ENCODE measurements at places on chromosomes 3 and 15.

GRCh38 chr15:57821826-57822225 lies 115.3 kb downstream of the POLR2M start:
- no peak for DNase-seq

DNA sequence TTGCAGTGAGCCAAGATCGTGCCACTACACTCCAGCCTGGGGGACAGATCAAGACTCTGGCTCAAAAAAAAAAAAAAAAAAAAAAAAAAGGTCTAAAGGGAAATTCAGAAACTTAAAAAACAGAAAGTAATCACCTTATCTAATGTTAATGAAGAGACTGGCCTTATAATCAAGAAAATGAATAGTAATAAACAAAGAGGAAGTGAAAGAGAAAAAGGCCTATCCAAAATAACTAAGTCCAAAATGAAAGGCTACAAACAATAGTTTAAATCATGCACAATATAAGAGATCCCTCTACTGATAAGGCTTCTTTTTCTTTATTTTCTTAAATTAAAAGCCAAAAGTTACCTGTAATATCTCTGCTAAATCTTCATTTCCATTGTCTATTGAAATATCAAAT lies 37.1 kb upstream of the HDC start:
- DNase-seq, result no peak

DNA sequence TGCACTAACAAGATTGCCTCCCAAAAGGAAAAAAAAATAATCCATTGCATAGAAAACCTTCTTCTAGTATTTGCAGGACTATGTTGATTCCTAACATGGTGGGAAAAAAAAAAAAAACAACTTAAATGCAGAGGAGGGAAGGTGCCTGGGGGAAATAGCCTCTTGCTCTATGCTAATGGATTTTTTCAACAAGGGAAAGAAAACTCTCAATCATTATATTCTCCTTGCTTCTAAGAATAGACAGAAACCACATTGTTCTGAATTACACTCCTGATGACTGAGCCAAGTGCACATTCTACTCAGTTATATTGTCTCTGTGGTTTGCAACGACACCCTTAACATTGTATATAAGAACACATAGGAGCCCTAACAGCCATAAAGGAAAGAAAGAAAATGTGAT lies 760.2 kb downstream of the NAALADL2 start:
- no peak for DNase-seq

DNA sequence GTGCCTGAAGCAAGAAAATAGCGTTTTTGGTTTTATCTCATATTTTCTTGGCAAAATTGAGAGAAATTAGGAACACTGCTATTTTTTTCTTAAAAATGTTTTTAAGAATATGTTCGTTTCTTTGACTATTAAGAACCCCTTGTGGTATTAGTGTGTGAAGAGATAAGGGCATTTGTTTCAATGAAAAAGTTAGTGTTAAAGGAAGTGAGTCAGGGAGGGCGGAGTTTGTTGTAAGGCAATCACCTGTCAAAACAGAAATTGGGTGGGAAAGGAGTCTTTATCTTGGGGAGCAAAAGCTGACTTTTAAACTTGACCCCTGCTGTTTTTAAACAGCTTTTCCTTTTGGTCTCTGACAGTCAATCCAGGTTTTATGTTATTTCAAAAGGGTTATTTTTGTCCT lies 4.2 kb downstream of the RAP2B start:
- DNase-seq, result no peak

DNA sequence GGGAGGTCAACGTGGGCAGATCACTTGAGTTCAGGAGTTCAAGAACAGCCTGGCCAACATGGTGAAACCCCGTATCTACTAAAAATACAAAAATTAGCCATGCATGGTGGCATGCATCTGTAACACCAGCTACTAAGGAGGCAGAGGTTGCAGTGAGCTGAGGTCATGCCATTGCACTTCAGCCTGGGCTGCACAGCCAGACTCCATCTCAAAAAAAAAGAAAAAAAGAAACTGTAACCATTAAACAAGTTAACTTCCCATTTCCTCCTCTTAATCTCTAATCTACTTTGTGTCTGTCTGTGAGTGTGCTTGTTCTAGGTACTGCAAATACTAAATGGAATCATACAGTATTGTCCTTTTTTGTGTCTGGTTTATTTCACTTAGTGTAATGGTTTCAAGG lies 2.7 kb downstream of the RBM6 start:
- no peak for DNase-seq

GRCh38 chr3:118705487-118706219 lies 329.0 kb downstream of the IGSF11 start:
- DNase-seq, result peak; percentile 60

- DNase-seq, result no peak
Measured at GRCh38 chr3:148599481-148599880, 98.2 kb upstream of the AGTR1 start.

GRCh38 chr3:57278237-57278636 lies 14.2 kb downstream of the ASB14 start:
- no peak for DNase-seq

DNA sequence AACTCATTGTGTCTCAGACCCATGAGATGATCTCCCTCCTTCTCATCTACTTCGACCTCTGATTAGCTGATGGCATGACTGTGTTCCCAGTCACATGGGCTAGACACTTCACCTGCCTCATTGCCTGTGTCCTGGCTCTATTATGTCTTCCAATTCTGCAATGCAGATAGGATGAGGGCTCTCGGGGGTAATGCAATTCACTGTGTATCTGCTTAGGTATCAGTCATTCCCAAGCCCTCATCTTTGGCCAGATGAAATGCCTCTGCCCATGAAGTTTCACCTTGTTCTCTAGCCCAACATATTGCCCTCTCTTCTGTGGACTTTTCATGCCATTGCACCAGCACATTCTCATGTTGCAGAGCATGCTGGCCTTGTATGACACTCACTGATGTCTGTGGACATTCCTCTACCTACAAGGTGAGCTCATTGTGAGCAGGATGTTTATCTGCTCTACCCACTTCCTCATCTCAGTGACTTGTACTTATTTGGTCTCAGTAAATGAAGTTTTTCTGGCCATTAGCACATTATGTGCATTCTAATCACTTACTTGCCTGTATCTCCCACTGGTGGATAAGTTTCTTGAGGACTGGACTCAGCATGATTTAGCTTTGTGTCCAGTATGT lies 32.3 kb downstream of the MOBP start:
- DNase-seq, result no peak

DNA sequence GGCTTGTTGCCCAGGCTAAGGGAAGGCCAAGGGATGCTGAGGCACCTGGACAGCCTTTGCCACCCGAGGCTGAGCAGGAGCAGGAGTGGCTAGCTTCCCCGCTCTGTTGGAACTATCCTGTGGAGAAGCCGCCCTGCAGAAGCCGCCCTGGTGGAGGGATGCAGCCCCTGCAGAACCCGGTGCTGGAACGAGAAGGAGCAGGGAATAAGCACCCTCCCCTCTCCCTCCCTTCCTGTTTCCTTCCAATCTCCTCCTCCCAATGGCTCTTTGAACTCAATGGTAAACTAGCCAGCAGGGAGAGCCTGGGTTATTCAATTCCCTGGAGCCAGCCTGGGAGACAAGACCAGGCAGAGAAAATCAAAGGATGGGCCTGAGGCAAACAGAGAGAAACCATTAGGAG lies 11.8 kb upstream of the HRG start:
- DNase-seq, result no peak

DNA sequence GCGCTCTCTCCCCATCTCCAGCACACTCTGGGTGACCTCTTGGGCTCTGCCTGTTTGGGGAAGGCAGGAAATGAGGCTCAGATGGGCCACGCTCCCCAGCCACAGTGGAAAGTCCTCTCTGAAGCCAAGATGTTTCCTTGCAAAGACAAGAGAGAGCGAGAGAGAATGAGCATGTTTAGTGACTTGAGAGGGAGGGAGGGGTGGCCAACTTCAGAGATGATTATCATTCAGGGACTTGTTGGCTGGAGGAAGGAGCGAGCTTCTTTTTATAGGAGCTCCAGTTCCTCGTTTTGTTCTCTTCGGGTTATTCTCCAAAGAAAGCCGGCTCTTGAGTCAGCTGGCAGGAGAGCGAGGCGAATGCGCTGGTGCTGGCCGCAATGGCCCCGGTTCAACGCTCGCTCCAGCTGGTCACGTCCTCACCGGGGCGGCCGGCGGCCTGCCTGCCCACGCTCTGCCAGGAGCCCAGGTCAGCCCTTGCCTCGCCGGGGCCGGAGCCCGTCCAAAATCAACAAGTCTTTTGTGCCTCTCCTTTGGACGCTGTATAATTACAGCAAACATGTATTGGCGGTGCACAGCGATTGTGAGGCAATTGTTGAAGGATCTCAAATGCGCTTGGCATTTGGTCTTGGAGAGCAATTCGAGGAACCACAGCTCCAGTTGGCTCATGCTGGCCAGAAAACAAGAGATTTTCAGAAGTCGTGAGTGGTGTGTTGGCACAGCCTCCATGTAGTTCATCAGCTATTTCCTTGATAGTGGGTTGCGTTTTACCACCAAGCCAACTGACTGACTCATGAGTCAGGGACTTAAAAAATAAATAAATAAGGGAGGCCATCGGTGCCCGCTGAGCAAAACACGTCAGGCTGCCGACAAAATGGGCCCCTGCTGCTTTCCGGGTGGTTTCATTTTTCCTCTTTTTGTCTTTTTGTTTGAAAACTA lies 288.6 kb downstream of the UACA start:
- no peak for DNase-seq

DNA sequence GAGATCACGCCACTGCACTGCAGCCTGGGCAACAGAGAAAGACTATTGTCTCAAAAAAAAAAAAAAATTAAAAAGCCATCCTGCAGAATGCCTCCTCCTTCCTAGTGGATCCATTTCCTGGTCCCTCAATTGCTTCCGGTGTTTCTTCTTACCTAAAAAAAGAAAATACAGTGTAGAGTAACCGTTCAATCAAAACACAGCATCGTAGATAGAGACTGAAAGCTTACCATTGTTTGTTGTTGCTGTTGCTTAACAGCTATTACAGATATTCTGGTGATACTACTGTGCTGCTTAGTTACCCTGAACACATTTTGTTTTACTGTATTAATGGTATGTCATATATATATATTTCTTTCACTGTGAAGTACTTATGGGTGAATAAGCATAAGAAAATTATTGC lies 105.5 kb upstream of the LRRFIP2 start:
- no peak for DNase-seq

DNA sequence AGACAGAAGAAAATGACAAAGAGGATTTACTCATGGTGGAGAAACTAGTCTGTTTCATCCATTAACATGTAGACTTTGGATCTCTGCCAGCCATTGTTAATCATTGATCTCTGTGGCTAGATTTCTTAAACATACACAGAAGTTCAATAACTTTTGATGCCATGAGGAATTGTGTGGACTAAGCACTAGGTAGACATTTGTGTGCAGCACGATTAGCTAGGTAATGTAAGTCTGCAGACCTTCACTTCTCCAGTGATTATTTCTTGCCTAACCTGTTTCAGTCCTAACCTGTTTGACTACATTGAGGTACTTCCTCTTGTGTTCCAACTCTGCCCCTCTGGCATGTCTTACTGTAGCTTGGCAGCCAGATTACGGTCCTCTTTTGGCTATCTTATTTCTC lies 928.5 kb upstream of the ROBO1 start:
- no peak for DNase-seq

DNA sequence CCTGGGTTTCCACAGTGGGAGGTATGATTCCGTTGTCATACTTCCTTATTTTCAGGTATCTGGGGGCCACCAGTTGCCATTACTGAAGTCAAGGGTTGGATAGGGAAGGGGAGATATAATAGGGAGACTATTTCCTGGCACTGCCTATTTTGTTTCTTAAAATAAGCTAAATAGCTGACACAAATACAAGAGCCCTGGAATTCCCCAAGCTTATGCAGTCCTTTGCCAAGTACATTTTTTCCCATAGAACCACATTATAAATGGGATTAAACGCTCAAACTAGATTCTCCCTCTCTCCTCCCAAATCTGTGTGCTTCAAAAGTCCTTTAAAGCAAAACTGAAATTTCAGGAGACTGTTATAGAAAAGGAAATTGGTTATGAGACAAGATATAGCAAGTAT lies 68.7 kb downstream of the AP4E1 start:
- no peak for DNase-seq

DNA sequence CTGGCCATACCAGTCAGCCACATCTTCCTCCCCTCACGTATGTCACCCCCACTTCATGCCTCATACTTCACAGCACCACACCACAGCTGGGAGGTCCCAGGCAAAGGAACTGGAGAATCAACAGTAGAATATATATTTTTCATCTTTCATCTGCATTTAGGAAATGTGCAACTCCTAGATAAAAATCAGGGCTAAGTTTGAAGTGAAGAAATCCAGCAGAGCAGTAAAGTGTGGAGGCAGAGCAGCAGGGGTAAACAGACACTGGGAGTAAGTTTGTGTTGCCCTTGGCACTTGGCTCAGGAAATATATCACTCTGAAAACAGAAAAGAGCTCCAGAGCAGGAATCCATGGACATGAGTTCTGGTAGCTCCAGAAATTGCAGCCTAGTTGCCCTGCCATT lies 2.8 kb upstream of the HERC1 start:
- no peak for DNase-seq

GRCh38 chr3:67296039-67296892 lies 298.2 kb downstream of the KBTBD8 start:
- DNase-seq, result no peak

DNA sequence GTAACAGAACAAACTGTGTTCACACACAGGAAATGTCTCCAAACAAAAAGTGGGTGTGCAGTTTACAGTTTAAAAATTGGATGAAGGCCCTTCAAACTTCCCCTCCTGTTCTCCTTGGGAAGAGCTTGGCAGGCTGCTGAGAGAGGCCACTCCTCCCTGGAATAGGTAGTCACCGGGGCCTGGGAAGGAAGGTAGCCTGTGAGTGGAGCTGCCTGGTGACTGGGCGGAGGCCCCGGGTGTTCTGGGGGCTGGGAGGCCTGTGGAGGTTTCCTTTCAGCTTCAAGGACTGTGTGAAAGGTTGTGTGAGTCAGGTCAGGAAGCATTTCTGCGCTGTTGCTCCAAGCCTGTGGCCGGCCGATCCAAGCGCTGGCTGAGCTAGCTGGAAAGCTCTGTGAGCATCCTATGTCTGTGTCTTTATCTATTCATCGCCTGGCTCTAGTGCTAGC lies 14.1 kb downstream of the SLCO3A1 start:
- no peak for DNase-seq

DNA sequence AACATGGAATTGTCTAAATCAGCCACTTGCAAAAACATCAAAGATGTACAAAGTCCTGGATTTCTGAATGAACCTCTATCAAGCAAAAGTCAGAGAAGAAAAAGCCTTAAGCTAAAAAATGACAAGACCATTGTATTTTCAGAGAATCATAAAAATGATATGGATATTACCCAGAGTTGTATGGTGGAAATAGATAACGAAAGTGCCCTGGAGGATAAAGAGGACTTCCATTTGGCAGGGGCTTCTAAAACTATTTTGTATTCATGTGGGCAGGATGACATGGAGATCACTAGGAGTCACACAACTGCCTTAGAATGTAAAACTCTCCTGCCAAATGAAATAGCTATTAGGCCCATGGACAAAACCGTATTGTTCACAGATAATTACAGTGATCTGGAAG lies 29.3 kb downstream of the KNL1 start:
- no peak for DNase-seq

DNA sequence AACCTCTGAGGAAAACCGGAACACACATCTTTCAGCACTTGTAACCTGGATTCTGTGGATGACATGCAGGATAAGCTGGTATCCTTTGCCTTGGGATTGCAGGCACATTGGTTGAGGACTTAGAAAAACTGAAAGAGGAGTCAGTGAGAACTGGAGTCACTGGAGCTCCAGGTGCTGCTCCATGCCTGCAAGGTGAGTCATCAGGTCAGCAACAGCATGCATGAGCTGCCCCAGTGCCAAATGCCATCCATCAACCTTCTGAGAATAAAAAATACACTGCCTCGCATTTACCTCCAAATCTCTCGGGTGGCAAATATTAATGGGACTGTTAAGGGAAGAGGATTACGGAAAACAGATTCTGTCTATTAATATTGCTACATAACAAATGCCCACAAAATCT lies 729.1 kb downstream of the NTRK3 start:
- no peak for DNase-seq

Measured in NCI-H524 treated with DMSO at 0.1 percent for 48 hours (cell line).